ENCODE measurements at places on chromosomes 3 and 15.
A peak's percentile ranks its signal among the peaks of the same experiment; 100 is the strongest.

- DNase-seq, result peak; percentile 51
Observed at GRCh38 chr3:112136959-112137693, 4.1 kb upstream of the GCSAM start.

DNA sequence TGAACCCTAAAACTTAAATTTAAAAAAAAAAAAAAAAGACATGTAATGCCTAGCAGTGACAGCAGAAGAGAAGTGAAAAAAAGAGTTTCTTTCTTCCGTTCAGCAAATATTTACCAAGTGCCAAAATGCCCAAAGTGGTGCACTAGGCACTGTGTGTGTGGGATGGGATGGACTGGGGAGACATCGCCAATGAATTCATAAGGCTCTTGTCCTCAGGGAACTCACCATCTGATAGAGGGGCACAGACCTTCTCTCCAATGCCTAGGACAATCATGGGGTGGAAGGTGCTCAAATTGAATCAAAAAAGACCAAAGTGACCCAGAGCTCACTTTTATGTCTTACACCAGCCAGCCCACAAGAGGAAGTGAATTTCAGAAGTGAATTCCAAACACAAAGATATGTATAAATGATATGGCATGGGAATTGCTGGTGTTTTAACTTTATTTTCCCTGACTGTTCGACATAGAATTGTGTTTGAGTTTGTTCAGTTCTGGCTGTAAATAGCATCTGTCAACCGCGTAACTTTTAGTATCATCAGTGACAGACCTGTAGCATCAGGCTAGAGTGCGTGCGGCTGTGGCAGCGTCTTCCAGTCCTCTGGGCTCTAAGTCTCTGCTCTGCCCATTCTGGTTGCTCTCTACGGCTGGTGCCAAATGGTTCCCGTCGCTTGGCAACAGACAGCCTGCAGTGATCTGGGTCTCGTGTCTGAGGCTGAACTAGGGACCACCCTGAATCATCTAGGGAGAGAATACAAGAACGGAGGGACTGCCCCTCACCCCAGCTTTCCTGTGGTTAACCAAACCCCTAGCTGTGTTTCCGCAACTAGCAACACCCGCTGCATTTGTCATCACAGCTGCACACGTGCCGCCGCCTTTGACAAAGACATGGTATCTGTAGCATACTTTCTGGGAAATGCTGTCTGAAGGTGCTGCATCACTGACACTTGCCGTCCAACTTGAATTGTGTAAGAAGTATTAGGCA is 154.0 kb upstream of the THBS1 start:
- DNase-seq, result peak; percentile 77

DNA sequence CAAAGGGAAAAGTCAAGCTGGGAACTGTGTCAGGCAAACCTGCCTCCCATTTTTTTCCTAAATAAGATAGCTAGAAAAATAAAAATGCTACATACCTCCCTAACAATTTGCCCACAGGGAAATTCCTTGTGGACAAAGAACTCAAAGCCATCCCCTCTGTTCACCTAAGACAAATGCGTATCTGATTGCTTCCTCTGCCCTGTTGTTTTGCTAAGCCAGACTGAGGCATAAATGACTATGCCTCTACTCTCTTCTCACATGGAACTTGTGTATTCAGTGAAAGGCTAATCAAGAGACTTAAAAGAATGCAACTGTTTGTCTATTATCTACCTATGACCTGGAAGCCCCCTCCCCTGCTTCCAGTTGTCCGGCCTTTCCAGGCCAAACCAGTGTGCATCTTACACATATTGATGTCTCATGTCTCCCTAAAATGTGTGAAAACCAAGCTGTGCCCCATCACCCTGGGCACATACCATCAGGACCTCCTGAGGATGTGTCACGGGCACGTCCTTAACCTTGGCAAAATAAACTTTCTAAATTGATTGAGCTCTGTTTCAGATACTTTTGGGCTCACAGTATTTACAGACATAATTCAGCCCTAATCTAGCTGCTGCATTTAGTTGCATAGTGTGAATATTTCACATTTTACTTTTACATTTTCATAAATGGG is 15.8 kb downstream of the CHD2 start:
- no peak for DNase-seq

GRCh38 chr3:62277986-62278385 is 95.4 kb downstream of the FEZF2 start:
- no peak for DNase-seq

- no peak for DNase-seq
Observed at GRCh38 chr3:171842864-171843518, at the start of gene TMEM212. TMEM212 (plus strand) TSS chr3:171843349; CDS start chr3:171843384, 35 bp downstream.

GRCh38 chr3:15942462-15942861 is 144.7 kb upstream of the ANKRD28 start:
- no peak for DNase-seq

DNA sequence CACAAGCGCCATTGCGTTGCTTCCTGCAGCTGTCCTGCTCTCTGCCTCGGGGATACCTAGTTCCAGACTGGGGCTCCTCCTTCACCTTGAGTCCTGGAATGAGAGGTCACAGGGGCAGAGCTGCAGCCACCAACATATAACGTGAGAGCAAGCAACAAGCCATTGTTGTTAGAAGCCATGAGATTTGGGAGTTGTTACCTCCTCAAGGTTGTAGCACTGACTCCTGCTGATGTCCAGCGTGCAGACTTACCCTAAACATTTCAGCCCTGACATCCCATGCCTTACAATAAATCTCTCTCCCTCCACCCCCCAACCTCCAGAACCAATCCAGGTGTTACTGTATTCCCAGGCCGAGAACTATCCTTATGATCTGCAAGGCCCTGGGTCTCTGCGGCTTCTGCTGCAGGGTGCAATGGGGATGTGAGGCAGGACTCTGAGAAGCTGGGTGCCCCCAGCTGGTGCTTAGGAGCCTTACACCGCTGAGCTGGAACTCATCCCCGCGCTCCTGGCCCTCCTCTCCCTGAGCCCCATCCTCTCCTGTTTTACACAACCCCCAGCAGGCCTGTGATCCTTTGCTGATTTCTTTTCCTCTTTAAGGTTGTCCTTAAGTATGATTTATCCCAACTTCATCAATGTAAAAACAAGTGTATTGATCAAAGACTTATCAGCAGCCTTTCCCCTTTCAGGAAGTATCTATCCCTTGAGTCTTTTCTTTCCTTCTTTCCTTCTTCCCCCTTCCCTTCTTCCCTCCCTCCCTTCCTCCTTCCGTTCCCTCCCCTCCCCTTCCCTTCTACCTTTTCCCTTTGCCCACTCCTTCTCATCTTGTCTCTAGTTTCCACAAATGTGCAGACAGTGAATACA is 84.2 kb upstream of the ABHD2 start:
- no peak for DNase-seq

DNA sequence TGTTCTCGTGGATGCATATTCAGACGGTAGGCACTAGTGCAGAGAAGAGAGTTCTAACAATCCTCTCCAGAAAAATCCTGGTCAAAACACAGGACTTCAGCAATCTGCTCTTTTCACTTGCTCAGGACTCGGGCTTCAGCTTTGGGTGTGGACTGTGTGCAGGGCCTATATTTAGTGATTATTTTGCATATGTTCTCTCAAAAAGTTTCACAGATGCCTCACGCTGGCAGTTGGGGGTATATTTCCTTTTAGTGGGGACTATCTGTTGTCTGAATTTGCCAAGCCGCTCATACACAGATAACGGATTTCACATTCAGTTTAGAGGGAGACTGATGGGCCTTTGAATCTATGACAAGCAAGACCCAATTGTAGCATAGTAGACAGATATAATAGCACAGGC is 54.4 kb upstream of the LRRN1 start:
- no peak for DNase-seq

- no peak for DNase-seq
Observed at GRCh38 chr15:51335538-51336410, 2.6 kb downstream of the CYP19A1 start.

GRCh38 chr15:74783808-74784175 is 1.9 kb downstream of the CSK start:
- DNase-seq, result no peak

DNA sequence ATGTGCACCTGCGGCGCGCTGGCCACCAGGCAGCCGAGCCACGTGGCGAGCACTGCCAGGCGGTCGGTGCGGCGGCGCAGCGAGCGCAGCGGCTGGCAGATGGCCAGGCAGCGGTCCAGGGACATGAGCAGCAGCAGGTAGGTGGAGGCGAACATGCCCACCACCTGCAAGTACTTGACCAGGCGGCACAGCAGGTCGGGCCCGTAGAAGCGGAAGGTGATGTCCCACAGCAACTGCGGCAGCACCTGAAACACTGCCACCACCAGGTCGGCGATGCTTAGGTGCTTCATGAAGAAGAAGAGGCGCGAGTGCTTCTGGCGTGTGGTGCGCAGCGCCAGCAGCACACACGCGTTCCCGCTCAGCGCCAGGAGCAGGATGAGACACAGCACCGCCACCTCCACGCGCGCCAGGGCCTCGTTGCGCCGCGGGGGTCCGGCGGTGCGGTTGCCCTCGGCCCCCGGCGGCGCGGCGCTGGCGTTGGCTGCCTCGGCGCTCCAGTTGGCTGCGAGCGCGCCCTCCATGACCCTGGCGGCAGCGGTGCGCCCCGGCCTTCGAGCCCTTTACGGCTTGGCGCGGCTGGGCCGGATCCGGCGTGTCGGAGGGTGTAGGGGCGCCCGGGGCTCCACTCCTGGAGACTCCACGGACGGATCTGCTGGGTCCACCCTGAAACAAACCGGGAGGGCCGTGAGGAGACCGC is 1.6 kb downstream of the OXTR start:
- no peak for DNase-seq

- DNase-seq, result no peak
Observed at GRCh38 chr3:105997800-105998526, 129.2 kb upstream of the CBLB start.

GRCh38 chr3:154182322-154182922 is 61.2 kb downstream of the ARHGEF26 start:
- DNase-seq, result no peak

GRCh38 chr15:59303136-59303535 is 69.5 kb downstream of the MYO1E start:
- no peak for DNase-seq

GRCh38 chr3:54541369-54541768 is 386.5 kb downstream of the LRTM1 start:
- DNase-seq, result no peak

GRCh38 chr15:56729561-56729960 is 3.7 kb downstream of the ZNF280D start:
- no peak for DNase-seq

DNA sequence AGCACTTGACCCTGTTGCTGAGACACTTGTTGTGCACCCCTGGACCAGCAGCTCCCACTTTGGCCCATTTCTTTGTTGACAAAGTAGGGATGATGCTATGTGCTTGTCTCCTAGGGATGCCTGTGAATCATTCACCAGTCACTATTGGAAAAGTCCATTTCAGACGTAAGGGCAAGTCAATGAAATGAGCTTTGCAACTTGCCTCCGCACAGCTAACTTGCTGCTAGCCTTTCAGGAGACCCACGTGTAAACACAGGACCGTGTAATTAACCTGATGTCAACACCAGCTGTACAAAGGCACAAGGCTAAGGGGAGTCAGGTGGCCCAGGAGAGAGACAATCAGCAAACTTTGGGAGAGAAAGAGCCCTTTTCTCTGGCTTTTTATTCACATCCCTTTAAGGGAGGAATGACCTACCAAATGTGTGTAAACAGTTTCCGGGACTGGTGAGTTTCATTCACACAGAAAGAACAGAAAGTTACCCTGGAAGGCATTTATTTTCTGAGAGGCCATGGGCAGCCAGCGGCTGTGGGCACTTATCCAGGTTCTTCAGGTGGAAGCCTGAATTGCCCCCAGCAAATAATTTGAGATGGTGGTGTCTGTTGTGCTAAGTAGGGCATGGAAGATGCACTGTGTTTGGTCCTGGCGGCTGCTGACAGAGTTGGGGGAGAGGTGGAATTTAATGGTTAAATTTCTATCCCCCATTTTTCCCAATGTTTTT is 54.0 kb downstream of the TIPARP start:
- no peak for DNase-seq

- DNase-seq, result no peak
Observed at GRCh38 chr3:79139395-79140068, 628.3 kb downstream of the ROBO1 start.

- no peak for DNase-seq
Observed at GRCh38 chr15:44029003-44029402, 166.1 kb downstream of the FRMD5 start.

- DNase-seq, result peak; percentile 38
Observed at GRCh38 chr3:63864008-63864964, 619 bp downstream of the ATXN7 start.

GRCh38 chr3:128359846-128360642 is 106.6 kb downstream of the DNAJB8 start:
- no peak for DNase-seq

DNA sequence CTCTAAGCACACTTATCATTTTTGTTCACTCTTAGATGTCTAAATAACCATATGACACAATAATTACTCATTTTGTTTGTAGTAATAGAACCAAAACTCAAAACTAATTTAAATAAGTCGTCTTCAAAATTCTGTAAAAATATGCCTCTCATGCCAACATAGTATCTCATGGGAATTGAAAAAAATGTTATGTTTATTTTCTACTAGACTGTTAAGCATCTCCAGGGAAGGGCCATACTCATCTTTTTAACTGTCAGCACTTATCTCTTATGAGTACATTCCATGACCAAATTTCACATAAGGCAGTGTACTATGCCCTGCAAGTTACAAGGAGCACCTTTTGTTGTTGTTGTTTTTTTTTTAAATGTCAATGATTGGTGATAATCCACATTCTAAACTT is 18.3 kb upstream of the USF3 start:
- DNase-seq, result no peak

- no peak for DNase-seq
Observed at GRCh38 chr3:14652-15051, 181.9 kb upstream of the CHL1 start.

GRCh38 chr3:43338295-43338694 is 52.0 kb downstream of the SNRK start:
- no peak for DNase-seq

- DNase-seq, result no peak
Observed at GRCh38 chr15:77025083-77025901, 30.4 kb downstream of the PSTPIP1 start.

GRCh38 chr3:69322158-69322509 is 63.8 kb downstream of the FRMD4B start:
- DNase-seq, result no peak

- DNase-seq, result no peak
Observed at GRCh38 chr3:159818997-159819500, 169.6 kb upstream of the IL12A start.

- no peak for DNase-seq
Observed at GRCh38 chr3:14480207-14481017, 59.7 kb downstream of the GRIP2 start.

DNA sequence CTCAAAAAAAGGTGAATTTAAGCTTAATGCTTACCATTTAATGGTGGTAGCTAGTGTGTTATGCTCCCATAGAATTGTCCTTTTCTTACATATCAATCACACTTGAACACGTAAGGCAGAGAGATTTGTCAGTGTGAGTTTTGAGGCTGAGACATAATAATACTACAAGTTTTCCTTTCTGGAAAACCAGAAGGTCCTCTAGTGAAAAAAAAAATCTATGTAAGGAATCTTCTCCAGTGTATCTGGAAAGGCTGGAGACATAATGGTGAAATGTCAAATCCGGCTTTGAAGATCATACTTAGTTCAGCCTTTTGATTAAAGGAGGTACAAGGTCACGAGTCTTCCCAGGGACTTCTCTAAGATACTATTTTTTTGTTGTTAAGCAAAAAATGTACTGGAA is 3.4 kb downstream of the TSC22D2 start:
- no peak for DNase-seq
